ENCODE measurements at places on chromosomes 7 and 10.

GRCh38 chr10:20185116-20185515 lies 368.9 kb downstream of the PLXDC2 start:
- DNase-seq, result no peak

- peak; percentile 69 for DNase-seq
These were observed 41.5 kb downstream of the PSPH start for GRCh38 chr7:56009695-56010094.

DNA sequence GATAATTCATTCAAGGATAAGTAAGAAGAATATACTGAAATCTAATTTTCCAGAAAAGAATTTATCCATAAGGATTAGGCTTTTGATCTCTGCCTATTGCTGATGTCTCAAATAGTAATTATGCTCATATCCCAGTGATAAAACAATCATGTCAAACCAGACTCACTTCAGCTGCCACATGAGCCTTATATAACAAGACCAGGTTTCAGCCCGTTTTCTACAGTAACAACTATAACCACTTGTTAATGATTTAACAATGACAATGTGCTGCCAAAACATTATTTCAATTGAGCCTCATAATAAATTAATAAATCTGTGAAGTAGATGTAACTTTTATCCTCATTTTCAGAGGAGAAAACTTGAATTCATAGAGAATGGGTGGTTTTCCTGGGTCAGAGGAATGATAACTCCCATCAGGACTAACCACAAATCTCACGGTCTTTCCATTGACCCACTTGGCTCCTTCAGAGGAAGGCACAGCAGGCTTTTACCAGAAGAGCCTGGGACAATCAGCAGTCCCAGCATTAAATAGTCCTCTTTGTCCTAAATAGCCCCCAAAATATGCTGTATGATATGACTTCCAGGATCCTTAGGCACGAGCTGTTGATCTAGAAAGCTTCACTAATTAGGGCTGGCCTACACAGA lies 42.5 kb upstream of the SLIT1 start:
- DNase-seq, result no peak

DNA sequence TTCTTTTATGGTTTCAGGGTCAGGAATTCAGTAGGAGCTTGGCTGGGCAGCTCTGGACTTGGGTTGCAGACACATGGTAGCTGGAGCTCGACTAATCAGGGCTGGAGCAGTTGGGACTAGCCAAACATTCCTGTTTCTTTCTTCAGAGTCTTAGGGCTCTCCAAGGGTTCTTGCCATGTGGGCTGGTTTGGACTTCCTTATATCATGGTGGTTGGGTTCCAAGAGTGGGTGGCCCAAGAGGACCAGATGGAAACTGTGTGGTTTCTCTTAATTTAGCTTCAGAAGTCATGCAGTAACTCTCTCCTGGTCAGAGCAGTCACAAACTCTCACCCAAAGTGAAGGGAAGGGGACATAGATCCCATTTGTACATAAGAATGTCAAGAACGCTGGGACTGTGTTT lies 270.1 kb upstream of the FZD1 start:
- DNase-seq, result no peak

- DNase-seq, result no peak
These were observed 84.4 kb upstream of the NOBOX start for GRCh38 chr7:144487901-144488300.

DNA sequence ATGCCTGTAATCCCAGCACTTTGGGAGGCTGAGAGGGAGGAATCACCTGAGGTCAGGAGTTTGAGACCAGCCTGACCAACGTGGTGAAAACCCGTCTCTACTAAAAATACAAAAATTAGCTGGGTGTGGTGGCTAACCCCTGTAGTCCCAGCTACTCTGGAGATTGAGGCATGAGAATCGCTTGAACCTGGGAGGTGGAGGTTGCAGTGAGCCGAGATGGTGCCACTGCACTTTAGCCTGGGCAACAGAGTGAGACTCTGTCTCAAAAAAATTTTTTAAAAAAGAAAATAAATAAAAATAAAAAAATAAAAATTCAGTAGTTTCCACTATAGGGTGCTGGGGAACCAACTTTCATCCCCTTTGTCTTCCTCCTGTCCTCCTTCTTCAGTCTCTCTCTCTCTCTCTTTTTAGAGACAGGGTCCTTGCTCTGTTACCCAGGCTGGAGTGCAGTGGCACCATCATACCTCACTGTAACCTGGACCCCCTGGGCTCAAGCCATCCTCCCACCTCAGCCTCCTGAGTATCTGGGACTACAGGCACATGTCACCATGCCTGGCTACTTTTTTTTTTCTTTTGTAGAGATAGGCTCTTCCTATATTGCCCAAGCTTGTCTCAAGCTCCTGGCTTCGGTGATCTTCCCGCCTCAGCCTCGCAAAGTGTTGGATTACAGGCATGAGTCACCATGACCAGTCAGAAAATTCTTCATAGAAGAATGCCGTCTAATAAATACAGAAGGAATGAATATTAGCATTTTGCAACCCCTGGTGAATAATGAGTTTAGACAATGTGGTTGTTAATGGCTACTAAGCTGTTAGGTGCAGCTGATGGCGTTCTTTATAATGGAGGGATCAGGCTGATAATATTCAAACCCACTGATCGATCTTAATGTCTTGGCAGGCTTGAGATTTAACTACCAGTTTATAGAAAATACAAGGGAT lies 20.6 kb downstream of the RBM20 start:
- no peak for DNase-seq

DNA sequence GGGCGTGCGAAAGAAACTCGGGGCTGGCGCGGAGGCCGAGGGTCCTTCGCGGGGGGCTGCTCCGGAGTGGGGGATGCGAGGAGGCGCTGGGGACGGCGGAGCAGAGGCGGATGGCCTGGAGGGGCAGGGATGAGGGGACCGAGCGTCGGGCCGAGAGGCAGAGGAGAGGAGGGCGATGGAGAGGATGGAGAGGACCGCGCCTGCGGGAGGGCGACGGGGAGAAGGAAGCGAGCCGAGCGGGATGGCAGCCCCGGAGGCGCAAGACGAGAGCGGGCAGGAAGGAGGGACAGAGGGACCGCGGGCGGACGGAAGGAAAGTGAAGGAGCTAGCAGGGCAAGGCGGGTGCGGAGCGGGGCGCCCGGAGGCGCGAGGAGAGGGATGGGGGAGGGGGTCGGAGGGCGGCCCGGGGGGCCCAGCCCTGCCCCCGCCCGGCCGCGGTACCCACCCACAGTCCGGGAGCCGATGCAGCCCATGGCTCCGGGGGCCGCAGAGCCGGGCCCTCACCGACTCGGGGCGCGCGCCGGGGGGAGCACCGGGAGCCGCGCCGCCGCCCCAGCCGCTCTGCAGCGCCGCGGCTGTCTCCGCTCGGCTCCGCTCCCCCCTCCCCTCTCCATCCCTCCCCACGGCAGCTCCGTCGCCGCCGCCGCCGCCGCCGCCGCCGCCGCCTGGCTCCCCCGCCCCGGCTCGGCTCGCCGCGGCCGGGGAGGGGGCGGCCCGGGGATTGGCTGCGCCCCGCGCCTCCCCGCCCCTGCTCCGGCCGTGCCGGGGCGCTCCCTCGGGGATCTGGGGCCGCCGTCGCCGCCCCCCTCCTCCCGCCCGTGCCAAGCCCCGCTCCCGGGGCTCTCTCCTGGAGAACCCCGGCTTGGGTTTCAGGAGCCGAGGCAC lies at the start of gene FAM131B:
TSS of gene FAM131B (minus strand) at position 583 of the 885 bp plus-strand sequence. CDS start at position 473, 110 bp downstream.
- DNase-seq, result no peak
